ENCODE measurements at places on chromosomes 12 and 14.

GRCh38 chr12:40106202-40106533, 287 bp upstream of the SLC2A13 start:
- no peak for DNase-seq

DNA sequence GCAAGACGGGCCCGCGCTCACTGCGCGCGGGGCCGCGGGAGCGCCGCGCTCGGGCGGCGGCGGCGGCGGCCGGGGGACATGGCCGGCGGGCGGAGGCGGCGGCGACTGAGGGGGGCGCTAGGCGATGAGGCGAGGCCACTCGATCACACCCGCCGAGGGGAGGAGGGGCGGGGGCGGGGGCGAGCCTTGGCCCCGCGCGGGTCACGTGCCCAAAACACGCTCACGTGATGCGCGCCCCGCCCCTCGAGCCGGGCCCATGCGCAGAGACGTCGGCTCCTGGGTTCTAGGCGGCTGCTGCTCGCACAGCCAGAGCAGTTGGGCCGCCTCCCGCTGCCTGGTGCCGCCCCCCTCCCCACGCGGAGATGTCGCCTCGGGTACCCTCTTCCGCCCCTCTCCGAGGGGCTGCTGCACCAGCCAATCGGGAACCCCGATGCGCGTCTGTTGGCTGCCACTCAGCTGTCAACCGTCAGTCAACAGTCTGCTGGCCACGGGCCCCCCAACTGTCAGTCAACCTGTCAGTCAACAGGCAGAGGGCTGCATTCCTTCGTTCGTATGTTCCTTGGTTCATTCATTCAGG, at the start of gene SPPL3:
SPPL3 (minus strand) TSS at position 162 of the 577 bp plus-strand sequence. CDS start 491 bp downstream, outside the sequence.
- peak; percentile 96 for DNase-seq

DNA sequence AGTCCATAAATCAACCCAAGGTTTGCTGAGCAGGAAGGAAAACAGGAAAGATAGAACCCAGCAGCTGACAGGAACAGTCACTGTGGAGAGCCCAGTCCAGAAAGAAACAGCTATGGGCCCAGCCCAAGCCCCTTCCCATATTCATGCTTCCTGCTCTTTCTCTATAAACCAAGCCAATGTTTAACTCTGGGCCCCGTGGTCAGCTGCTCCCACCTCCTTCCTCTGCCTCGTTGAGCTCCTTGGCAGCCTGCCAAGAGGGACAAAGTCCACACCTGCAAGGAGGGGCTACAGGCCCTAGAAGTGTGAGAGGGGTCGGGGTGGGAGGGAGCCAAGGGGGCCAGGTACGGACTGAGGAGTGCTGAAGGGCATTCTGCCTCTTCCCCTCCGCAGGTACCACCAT, 10.0 kb downstream of the SLC6A13 start:
- DNase-seq: no peak

DNA sequence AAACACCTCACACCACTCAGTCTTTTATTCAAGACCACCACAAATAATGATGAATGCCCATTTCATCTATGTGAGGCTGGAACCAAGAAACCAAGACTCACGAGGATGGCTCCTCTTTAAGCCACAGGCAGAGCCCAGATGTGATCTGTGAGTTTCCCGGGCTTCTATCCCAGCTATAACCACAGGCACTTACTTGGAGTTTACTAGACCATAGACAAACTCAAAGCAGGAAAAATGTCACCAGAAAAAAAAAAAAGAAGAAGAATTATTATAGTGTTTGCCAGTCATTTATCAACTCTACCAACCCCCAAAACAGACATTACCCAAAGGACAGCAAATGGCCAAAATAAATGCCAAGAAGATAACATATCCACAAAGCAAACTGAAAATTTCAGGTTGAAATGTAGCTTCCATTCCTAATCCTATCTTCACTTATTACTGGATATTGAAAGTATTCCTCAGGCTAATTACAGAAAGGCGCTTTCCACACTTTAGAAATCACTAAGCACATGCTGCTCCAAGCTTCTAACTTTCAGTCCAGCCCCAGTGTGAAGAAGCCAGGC, 44.7 kb downstream of the ZFYVE1 start:
- no peak for DNase-seq

GRCh38 chr12:11144297-11144696, 9.9 kb upstream of the TAS2R30 start:
- no peak for DNase-seq

DNA sequence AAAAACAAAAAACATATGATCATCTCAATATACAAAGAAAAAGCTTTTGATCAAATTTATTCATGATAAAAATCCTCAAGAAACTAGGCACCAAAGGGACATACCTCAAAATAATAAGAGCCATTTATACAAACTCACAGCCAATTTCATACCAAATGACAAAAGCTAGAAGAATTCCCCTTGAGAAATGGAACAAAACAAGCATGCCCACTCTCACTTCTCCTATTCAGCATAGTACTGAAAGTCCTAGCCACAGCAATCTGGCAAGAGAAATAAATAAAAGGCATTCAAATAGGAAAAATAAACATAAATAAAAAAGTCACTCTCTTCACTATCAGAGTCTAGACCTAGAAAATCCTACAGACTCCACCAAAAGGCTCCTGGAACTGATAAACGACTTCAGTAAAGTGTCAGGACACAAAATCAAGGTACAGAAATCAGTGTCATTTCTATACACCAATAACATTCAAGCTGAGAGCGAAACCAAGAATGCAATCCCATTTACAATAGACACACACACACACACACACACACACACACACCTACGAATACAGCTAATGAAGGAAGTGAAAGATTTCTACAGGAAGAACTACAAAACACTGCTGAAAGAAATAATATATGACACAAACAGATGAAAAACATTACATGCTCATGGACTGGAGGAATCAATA, 1486.2 kb upstream of the SEL1L start:
- no peak for DNase-seq

DNA sequence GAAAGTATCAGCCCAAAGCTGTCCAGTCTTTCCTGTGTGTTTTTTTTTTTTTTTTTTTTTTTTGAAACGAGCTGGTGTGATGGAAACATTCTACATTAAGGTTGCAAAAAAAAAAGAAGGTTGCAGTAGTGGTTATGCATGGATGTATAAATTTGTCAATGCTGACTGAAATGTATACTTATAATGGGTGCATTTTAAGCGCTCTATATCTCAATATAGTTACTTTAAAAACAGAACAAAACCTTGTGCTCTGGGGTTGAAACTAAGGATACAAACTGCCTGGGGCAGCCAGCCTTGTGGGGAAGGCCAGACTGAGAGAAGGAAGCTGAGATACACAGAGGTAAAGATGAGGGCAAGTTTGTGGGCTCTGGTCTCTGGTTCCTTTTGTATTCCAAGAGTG, 87.3 kb upstream of the RMST start:
- DNase-seq: no peak

DNA sequence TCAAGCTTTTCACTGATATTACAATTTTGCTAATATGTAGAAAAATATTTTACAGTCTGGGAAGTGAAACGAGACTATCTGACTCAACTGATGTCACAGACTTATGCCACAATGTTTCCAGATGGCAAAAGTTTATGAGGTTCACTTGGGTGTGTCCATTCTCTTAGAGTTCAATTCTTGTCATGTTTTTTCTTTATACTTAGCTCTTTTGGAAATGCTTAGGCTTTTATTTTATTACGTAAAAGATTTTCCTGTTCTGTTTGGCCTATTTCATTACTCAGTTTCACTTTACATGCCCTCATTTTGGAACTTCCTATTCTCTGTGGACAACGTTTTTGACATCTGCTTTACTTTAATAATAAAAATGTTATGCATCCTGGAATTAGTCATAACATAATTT, 2.1 kb upstream of the PDZRN4 start:
- no peak for DNase-seq

- DNase-seq: no peak
Measured at GRCh38 chr12:101854747-101855146, 22.6 kb upstream of the DRAM1 start.

- no peak for DNase-seq
Measured at GRCh38 chr12:100733817-100734593, 60.6 kb upstream of the ANO4 start.

GRCh38 chr14:106652494-106652893, 1126.1 kb downstream of the TMEM121 start:
- no peak for DNase-seq

DNA sequence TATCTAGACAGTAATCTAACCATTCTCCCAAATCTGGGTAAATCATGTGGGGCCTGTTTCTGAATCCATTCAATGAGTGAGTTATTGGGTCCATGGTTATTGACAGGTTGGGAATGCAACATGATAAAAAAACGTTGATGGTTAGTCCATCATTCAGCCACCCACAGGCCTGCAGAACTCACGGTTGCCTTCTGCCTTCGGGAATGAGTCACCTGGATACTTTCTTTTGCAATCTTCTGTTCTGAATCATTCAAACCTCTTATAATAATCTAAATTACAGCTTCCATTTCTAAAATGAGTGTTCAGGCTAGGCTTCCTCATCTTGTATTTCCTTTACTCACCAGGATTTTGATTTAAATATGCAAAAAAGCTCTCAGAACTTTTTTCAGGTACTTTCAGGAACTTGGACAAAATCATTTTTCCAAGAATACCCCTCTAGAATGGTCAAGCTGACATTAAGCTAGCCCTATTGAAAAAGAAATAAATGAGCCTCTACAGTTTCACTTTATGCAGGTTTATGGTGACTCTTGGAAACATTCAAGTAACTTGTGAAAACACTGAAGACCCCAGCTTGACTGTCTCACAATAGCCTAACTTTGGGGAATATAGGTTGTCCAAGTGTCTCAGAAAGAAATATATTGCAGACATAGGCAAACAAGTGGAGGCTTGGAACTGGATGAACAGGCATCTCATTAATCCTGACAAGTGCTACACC, 94.4 kb downstream of the KCNK10 start:
- no peak for DNase-seq

GRCh38 chr12:31370531-31371255, 44.7 kb upstream of the SINHCAF start:
- no peak for DNase-seq

GRCh38 chr12:26798023-26798422, 35.0 kb downstream of the ITPR2 start:
- DNase-seq: no peak

DNA sequence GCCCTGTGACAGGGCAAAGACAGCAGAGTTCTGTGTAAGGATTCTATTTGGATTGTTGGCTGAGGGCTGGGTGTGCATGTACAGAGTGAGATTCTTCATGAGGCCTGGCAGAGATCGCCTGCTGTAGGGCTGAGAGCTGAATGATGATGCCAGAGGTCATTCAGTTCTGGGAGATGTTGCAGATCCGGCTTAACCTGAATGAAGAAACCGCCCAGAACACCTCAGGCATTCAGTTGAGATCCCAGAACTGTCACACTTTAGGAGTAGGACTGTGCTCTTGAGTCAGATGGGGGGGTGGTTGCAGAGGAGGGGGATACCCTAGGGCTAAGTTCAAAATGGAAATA, 5.8 kb upstream of the EVL start:
- no peak for DNase-seq

DNA sequence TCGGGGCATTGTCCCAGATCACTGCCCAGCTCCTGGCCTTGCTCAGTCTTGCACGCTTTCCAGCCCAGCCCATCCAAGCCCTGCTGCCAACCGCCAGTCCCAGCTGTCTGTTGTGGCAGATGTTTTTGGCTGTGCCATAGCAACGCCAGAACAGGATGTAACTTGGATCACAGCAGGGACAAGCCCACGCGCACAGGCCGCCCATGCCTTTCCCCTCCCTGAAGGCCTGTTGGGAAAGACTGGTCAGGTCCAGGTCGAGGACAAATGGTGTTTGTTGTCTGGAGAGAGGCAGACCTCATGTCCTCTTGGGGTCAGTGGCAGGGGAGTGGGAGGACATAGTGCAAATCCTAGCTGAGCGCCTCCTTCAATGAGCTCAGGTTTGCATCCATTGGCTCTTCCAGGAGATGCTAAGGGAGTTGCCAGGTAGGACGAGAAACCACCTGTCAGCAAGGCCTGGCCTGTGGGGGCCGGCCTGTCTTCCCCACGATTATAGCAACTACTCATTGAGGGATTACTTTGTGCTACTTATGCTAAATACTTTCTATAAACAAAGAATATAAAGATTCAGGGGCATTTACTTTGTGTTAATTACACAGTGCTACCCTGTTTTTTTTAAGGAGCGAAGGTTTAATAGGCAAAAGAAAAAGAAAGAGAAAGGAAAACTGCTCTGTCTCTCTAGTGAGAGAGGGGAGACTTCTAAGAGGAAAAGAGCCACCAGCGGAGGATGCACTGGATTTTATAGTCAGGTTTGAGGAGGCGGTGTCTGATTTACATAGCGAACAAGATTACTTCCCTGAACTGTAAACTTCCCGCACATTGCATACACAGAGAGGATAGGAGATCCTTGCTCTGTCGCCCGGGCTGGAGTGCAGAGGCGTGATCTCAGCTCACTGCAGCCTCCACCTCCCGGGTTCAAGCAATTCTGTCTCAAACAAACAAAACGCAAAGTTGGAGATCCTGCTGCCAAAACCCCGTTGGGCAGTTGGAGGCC, 42.8 kb upstream of the CORO1C start:
- no peak for DNase-seq

DNA sequence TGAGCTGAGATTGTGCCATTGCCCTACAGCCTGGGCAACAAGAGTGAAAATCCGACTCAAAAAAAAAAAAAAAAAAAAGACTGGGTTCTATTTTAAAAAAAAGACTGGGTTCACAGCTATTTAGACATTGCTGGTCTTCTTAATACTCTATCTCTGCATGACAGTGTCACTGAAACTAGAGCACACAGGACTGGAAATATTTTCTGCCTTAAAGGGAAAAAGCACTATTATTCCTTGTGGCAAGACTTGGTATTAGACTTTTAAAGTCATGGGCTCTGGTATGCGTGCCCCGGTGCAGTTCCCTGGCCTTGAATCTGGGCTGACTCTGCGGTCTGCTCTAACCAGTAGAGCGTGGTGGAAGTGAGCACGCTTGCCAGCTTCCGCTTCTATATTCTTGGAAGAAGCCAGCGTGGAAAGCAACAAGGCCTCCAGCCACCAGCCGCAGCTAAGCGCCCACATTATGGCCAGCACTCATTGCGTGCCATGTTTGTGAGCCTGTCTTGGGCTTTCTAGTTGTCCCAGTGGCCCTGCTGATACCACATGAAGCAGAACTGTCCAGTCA, 31.3 kb downstream of the PRKAB1 start:
- no peak for DNase-seq

DNA sequence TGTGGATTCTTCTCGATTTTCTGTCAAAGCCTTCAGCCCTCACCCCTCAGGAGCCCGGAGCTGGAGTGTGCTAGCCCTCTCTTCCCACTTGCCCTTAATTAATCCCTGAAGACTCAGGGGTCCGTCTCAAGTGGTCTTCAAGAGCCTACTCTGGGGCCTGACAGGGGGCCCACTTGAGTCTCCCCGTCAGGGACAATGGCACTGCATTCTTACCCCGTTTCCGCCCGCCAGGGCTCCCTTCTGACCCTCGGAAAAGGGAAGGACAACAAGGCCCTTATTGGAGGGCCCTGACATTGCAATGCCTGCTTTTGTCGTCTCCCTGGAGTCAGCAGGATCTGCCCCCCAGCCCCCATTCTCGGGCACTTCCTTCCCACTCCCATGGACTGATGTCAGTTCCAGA, 34.4 kb downstream of the TBX3 start:
- DNase-seq: no peak

DNA sequence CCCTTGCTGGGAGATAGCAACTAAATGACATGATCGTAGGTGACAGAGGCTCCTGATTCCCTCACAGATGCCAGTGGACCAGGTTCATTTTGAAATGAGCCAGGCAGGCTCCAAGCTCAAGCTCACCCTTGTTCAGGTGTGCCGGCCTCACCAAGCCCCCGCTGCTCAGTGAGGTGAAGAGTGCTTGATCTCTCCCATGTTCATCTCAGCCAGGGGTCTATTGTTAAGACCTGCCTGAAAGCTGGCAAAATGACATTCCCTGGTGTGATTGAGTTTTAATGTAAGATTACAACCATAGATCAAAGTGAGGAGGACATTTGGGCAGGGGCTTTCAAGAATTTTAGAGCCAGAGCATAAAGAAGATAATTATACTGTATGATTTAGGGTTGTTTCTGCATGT, 497.9 kb downstream of the EGLN3 start:
- no peak for DNase-seq

All from activated T-cell treated with anti-CD3 and anti-CD28 coated beads, Interleukin-2, amount 50 U/mL, for 24 hours (primary cell).